ENCODE measurements at places on chromosomes 1 and 21.

- DNase-seq: no peak
Observed at GRCh38 chr1:200453553-200453905, 43.7 kb upstream of the ZNF281 start.

GRCh38 chr1:12148958-12149790, 17.6 kb upstream of the TNFRSF1B start:
- DNase-seq: no peak

DNA sequence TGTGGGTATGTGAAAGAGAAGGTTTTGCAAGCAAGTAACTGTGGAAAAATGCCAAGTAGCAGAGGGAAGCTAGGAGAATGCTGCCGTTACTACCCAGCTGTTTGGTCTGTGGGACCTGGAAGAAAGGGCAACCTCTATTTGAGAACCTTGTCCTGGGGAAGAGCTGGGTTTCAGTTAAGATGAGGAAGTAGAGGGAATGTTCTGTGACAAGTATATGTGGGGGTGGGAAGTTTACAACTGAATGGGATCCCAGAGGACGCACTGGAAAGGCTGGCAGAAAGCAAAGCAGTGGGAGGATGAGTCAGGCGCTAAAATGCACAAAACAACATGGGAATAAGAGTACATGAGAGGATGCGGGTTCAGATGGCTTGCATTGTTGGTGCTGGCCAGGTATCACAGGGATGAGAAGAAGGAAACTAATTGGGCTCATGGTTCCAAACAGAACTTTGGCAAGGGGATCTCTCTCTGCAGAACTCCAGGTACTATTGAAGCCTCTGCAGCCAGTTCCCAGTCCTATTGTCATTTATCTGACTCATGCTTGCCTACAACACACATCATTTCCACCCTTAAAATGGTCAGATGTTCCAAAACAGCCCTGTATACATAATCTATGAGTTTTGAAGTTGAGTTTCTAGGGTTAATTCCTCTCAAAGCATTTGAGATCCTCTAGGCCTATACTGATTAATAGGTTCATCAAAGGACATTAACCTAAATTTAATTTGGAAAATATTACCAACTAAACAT, 88.5 kb upstream of the VAV3 start:
- DNase-seq: peak; percentile 25

GRCh38 chr21:27240839-27241238, 274.0 kb upstream of the ADAMTS5 start:
- no peak for DNase-seq

DNA sequence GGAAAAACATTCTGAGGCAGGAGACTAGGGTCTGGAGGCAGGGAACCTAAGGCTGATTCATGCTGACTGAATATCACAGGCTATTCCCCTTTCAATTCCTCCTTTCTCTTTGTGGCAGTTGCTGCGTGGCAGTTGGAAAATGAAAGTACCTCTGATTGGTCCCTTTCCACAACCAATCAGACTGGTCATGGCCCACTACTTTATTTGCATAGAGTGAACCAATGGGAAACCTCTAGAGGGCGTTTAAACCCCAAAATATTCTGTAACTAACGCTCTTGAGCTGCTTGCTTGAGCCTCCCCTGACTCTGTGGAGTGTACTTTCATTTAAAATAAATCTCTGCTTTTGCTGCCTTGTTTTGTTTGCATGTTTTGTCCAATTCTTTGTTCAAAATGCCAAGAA, 27.7 kb upstream of the VN1R5 start:
- DNase-seq: no peak

- no peak for DNase-seq
Observed at GRCh38 chr1:64542118-64542517, 72.2 kb downstream of the CACHD1 start.

DNA sequence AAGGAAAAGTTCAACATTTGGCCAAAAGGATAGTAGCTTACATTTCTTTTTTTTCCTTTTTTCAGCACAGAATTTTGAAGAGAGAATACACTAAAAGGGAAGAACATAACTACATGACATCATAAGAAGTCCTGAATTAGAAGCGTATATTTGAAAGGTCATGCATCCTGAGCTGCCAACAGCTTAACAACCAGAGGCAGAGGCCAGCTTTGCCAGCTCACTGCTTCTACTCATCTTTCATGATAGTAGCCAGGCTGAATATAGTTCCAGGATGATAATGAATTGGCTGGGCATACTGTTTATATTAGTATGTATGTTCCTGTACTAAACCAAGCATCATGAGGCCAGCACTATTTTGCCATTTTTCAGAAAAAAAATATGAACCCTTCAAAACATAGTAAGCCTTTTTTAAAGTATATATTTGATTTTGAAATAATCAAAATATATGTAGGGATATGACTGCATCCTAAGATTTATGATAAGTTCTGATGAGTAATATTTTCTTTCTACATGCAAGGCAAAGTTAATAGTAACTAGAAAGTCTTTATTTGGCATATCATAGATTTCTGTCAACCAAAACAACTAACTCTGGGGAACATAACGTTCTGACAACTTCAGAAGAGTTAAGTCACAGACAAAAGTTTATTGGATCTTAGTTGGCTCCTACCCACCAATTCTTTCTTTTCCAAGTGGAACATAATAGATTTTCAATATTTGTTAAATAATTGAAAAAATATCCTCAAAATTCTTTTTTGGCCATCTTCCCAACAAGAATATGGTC, 123.2 kb downstream of the DPYD start:
- no peak for DNase-seq

DNA sequence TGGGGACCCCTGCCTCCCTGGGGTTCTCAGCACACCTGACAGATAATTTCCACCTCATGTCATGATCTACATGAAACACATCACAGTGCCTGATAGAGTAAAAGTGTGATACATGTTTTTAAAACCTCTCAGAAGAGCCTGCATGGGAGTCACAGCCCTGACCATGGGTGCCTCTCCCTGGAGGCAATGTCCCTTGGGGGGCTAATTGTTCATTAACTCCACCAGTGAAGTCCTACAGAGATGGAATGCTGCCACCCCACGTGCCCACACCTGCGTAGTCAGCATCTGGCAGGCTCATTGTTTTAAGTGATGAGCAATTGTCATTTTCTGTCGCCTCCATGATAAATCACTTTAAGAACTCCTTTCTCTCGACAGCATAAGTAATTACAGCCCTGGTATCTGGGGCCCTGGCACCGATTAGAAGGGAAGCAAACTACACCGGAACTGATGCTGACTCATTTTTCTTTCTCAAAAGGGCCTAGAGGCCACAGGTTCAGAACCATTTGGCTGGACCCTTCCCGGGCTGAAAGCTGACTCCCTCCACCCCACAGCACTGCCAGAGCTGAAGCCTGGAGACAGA, 109.6 kb upstream of the GJB5 start:
- DNase-seq: peak; percentile 16

- DNase-seq: peak; percentile 34
Observed at GRCh38 chr1:244395965-244396364, 55.7 kb downstream of the ADSS2 start.

GRCh38 chr1:243217349-243217748, 37.7 kb downstream of the CEP170 start:
- DNase-seq: no peak

- DNase-seq: no peak
Observed at GRCh38 chr1:173285048-173285447, 77.9 kb upstream of the TNFSF4 start.

GRCh38 chr21:38081708-38082107, 165.5 kb upstream of the KCNJ6 start:
- DNase-seq: no peak

GRCh38 chr1:2204415-2205190, 10.0 kb upstream of the FAAP20 start:
- DNase-seq: peak; percentile 68

GRCh38 chr1:160340146-160340545, 2.9 kb downstream of the COPA start:
- no peak for DNase-seq

GRCh38 chr21:34279285-34279684, 84.5 kb upstream of the KCNE2 start:
- DNase-seq: no peak

DNA sequence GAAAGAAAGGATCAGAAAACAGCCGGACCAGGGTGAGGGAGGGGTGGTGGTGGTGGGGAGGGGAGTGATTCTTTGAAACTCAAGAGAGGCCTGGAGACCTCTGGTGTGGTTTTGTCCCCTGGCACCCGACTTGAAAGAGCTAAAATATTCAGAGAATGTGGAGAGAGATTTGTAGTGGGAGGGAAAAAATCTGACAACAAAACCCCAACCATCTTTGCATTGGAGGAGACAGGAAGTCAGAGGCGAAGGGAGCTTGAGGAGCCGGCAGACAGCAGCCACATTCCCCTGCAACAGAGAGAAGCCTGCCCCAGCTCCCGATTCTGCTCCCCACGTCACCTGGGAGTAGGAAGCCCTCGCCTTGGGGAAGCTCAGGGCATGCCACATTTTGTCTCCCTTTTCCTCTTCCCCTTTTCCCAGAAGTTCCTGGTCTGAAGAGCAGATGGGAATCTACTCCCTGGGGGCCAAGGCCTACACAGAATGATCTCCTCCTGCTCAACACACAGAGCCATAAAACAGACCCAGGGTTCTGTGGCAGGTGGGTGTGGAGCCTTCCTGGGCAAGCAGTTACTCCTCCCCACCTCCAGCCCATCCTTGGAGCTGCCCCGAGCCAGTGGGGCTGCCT, 84.9 kb downstream of the ITPKB start:
- DNase-seq: no peak

DNA sequence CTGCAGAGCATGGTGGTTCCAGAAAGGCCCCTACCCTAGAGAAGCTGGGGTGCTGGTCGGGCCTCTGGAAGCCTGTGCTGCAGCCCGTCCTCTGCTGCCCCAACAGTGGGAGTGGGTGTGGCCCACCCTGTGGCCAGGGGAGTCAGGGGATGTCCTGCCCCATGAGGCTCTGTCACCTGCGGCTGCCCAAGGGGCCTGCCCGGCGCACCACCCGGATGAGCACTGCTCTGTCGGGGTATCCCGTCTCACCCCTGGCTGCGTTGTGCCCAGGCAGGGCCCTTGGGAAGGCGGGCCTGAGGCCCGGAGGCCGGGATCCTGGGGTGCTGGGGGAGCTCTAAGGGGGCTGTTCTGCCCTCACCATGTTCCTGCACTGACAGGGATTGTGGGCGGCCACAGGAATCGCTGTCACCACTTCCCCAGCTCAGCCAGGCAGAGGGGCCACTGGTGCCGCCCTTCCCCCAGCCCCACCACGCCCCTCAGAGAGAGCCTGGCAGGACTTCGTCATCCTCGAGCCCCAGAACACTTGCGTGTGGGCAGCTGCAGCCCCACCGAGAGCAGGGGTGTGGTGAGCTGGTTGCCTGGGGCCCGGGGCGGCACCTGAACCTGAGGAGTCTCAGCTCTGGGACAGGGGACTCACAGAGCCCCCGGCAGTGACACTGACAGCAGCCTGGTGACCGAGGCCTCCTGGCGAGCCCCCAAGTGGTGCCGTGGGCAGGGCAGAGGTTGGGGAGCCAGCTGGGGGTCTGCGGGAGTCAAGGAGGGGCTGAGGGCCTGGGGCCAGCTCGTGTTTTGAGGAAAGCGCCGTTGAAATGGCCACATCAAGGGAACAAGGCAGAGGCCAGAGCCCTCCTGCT, 20.2 kb downstream of the PANK4 start:
- DNase-seq: no peak

DNA sequence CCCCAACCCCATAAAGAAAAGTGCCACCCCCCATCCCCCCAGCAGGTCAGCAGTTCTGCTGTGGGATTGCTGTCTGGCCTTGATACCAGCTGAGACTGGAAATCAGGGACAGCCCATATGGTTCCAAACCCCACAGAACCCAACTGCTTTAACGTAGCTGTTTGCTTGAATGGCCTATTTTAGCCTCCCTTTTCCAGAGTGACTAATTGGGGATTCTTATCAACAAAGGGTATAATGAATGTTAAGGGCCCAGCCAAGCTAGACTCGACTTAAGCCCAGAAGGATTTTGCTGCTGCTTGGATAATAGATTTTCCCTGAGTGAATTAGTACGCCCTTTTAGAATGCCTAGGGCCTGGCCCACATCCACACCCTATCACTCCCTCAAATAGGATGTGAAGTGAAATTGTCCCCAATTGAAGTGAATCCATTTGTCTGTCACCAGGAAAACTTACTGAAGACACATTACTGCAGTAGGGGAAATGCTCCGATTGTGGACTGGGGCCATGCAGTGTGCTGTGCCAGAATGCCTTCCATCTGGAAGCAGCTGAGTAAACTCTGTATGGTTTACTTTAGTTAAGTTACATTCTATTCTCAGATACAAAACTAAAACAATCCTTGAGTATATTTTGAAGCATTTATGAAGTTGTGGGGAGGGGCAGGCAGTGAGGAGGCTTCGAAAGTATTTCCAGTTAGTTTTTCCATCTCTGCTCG, 156.9 kb downstream of the DHRS3 start:
- DNase-seq: no peak

GRCh38 chr1:107817935-107818334, 147.0 kb downstream of the VAV3 start:
- DNase-seq: no peak

DNA sequence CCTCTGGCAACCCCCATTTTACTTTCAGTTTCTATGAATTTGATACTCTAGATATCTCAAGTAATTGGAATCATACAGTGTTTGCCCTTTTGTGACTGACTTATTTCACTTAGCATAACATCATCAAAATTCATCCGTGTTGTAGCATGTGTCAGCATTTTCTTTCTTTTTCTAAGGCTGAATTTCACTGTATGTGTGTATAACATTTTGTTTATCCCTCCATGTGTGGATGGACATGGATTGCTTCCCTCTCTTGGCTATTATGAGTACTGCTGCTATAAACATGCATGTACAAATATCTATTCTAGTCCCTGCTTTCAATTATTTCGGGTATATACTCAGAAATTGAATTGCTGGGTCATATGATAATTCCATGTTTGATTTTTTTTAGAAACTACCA, 97.3 kb downstream of the MAP3K21 start:
- peak; percentile 13 for DNase-seq

DNA sequence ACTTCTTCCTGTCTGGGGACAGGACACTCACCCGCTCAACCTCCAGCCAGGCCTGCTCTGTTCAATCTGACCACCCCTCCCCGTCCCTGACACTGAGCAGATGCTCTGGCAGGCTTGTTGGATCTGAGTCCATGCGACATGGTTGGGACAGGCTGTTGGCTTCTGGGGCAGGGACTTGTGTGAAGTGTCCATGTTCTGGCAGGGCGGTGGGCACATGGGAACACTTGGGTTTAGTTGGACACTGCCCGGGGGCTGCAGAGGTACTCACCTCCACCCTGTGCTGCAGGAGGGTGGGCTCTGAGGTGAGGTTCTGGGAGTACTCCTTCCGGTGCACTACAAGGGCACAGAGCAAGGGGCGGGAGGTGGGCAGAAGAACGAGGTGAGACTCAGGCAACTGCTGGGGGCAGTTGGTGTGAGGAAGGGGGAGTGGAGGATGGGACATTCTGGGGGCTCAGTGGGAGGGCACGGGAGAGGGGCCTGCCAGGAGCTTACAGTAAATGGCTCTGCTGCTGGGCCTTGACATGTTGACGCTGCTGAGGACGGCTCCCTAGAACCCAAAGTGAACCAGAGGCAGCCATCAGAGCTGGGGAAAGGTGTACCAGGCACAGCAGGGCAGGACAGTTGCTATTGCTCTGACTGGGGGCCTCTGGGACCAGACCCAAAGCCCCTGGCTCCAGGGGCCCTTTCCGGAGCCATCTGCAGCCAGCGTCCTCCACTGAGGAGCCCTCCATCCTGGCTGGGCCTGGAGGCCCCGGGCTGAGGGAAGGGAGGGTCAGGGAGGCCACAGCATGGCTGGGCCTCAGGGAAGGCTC, 2.3 kb downstream of the EPS8L3 start:
- no peak for DNase-seq

- no peak for DNase-seq
Observed at GRCh38 chr1:153629971-153630370, 1.7 kb downstream of the S100A1 start.

GRCh38 chr1:18537386-18538306, 56.9 kb downstream of the KLHDC7A start:
- no peak for DNase-seq

Data from kidney tubule cell (primary cell).